KG1 (cell line): ENCODE measurements at places on chromosomes 5 and 9.

GRCh38 chr5:24294333-24294732 lies 350.4 kb downstream of the CDH10 start:
- DNase-seq = no peak

DNA sequence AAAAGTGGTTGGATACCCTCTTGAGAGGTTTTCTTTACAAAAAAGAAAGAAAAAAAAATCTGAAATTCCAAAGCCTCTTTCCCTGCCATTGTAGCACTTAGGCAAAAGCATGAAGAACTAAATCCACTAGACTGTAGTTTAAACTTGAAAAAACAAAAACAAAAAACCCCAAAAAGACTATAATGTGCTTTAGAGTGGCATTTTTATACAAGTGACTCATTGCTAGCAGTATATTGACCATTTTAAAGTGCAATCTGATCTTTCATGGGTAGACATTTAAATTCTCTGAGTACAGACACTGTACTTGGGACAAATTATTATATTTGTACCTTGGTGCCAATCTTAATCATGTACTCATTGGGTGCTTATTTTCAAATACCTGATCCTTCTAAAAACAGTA lies 50.8 kb downstream of the NDFIP1 start:
- DNase-seq = no peak

GRCh38 chr5:179245031-179245430 lies 100.2 kb downstream of the ADAMTS2 start:
- no peak for DNase-seq

DNA sequence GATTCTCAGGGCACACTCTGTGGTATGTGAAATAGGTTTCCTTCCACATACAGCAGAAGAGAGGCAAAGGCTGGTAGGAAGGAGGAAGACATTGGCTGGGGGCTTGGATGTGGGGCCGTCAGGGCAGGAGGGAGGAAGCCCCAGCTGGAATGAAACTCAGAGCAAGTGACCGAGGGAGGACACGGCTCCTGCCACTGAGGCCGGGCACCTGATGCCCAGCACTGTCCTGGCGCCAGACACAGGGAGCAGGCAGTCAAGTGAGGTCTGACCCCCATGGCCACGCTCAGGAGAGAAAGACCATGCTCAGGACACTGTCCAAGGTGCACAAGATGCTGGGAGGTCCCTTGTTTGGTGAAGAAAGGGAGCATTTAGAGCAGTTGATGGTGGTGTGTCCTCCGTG lies 245.5 kb downstream of the CACNA1B start:
- DNase-seq = no peak

DNA sequence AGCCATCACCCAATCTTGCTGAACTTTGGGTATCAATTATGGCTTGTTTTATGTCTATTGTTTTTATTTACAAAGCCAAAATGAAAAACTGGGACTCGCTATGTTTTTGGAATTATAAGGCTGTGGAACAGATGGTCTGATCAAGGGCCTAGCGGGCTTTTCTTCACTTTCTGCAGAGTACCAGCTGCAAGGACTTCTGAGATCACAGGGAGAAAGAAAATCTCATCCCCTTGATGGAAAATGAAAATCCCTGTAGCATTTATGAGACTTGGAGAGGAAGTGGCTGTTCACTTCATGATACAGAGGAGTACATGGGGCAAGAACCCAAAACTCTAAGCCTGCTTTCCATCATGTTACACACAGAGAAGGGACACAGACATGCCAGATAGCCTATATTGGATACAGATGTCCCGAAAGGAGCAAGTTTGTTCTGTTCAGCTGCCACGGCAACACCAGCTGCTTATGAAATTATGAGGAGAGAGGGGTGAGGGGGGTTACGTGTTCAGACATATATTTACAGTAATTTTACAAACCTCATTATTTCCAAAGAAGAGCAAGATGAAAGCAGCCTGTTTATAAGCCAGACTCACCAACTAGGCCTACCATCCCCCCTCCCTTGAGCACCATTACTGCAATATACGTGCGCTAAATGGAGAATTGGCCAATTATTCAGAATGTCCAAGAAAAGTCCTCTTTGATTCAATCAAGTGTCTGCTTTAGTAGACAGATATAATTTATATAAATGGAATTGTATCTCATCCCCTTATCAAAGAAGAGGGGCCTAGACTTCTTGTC lies 220.0 kb downstream of the MARCHF11 start:
- no peak for DNase-seq

DNA sequence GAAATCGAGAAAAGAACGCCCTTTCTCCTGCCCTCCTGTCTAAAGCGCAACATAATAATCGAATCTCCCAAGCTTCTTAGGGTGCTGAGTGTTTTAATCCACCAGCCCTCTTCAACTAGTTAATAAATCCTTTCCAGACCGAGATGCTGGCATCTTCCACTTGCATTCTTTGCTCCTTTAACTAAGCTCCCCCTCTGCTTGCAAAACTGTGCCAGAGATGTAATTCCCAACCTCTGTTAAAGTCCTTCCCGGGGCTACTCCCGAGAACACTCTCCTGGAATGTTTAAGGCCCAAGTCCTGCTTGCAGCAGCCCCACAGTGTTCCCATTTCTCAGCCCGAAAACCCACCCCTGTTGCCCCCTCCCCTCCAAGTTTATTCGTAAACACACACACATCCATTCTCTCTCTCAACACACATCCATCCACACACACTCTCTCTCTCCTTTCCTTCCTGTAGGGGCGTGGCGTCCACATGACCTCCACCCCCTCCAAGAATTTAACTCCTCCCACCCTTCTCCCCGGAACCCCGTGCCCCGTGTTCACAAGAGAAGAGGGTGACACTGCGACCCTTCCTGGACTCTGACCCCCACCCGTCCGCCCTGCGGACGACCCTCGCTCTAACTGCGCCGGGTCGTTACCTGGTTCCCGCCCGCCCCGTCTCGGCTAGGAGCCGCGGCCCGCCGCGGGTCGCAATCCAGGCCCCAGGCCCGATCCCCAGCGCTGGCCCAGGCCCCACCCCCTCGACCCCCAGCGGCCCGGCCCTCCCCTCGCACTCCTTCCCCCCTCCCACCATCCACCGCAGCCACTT lies 7.0 kb upstream of the MGAT1 start:
- peak; percentile 89 for DNase-seq

GRCh38 chr5:96901384-96901783 lies 25.1 kb downstream of the ERAP2 start:
- no peak for DNase-seq

DNA sequence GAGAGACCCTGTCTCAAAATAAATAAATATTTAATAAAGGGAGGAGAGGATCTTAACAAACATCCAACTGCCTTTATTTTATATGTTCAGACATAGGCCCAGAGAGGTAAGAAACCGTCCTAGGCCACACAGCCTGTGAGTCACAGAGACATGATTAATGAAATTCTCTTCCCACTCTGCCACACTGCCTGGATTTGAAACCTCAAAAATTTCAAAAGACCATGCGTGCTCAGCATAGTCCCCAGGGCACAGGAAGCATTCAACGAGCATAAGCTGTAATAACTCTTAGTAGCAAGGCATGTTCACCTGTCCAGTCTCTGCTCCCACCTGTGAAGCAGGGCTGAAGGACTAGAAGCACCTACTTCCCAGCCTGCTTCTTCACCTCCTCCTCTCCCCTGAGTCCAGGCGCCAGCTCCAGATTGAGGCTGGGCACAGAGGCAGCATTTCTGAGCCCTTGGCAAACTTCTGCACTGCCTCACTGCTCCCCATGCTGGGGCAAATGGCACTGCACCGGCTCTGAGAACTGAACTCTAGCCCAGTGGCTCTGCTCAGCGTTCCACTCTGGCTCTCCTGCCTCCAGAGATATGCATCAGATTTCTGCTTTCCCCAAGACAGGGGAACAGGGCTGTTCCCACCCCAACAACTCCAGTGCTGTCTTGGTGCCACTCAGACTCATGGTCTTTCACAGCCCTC lies 1.1 kb downstream of the FAT2 start:
- DNase-seq = no peak

- DNase-seq = no peak
Observed at GRCh38 chr5:97726106-97726505, 543.1 kb upstream of the RIOK2 start.

DNA sequence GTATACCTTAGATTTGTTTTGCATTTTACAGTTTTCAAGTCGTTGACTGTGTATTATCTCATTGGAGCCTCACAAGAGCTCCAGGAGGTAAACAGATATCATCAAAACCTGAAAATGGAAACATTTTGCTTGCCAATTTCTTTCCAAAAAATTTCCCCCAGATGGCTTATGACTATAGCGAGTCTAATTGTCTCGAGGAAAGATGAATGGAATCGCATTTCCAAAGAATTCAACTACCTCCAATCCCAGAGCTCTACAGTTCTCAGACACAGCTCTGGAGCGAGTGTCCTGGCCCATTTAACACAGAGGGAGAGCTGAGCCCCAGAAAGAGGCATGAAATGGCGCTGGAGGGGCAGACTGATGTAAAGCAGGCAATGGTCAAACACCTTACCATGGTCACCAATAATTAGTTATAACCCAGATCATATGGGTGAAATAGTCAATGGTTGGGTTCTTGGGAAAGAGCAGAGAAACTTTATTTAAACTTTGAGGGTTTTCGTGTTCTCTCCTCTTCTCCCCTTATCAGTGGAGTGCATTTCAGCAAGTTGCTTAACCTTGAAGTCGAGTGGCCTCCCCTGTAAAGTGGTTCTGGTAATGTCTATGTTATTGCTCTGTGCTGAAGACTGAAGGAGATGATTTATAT lies 168.2 kb downstream of the ZDHHC21 start:
- no peak for DNase-seq

DNA sequence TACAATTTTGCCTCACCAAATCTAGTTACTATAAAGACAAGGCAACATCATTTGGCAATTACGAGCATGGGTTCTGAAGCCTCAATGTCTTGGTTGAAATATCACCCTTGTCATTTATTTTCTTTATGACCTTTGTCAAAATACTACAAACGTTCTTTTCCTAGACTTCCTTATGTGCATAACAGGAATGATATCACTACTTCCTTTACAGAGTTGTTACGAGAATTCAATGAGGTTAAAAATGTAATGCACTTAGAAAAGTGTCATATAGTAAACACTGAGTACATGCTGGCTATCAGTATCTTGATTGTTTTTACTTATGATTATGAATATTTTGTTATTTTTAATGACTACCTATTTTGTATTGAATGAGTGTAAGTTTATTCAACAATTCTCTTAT lies 640.9 kb upstream of the CCNG1 start:
- no peak for DNase-seq

DNA sequence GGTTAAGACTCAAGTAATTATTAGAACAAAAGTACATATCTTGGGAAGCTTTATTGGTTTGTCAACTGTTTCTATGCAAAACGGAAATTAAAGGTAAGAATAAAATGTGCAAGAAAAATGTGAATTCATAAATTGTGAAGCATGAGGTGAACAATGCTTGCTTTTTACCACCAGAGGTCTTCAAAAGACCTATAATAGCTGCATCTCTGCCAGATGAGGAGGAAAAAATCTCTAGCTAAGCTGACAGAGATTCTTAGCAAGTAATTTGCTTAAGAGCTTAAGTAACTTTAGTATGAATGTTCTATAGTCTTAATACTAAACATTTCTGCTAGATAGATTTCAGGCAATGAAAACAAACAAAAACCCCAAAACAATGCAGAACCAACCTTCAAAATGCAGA lies 54.1 kb downstream of the MRPS30 start:
- no peak for DNase-seq

- DNase-seq = no peak
Observed at GRCh38 chr5:115873392-115873791, 31.7 kb downstream of the AP3S1 start.

- no peak for DNase-seq
Observed at GRCh38 chr9:74496819-74497747, at the start of gene RORB. RORB (plus strand) TSS chr9:74497335; CDS start chr9:74497977, 642 bp downstream.

GRCh38 chr5:149063017-149063687 lies at the start of gene SH3TC2:
SH3TC2 (minus strand) TSS chr5:149063062; CDS start chr5:149063022, 40 bp downstream.
- DNase-seq = no peak

GRCh38 chr5:129746876-129747275 lies 1.0 kb upstream of the MINAR2 start:
- no peak for DNase-seq

- DNase-seq = no peak
Observed at GRCh38 chr9:69412741-69413150, 87.7 kb downstream of the ENTREP1 start.

DNA sequence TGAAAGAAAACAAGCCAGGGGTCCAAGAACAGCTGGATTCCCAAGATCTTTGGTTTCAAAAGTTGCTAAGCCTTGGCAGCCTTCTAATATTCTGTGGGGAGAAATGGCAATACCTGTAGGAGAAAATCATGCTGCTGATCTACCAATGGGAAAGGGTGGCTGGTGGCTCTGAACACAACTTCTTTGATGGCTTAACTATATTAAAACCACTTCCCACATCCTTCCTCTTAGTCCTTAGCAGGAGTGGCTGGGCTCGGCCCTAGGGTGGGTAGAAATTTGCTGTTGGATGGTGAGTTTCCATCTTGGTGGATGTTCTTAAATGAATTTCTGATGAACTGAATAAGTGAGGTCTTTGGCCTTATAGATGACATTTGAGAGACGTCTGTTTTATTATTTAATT lies 19.5 kb upstream of the FBXL7 start:
- DNase-seq = no peak

- DNase-seq = peak; percentile 32
Observed at GRCh38 chr5:78467752-78468357, 107.4 kb downstream of the SCAMP1 start.

DNA sequence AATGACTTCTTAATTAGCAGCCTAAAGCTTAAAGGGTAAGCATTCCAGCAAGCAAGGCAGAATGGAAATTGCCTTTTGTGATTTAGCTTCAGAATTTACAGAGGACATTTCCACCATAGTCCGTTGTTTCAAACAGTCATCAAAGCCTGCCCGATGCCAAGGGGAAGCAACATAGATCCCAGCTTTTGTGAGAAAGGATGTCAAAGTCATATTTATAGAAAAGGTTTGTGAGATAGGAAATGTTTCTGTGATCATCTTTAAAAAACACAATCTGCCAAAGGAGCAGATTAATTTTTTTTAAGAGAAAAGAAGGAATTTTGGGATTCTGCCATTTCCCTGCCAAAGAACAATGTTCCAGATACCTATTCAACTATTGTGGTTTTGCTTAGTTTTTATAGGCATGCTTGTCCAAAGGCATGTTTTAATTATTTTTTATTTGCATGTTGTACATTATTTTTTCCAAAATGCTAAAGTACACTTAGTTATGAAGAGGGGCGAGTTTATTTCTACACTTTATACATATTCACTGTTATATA lies 346.9 kb downstream of the ZNF608 start:
- DNase-seq = no peak

- DNase-seq = peak; percentile 9
Observed at GRCh38 chr5:79590396-79590999, 21.7 kb upstream of the TENT2 start.

DNA sequence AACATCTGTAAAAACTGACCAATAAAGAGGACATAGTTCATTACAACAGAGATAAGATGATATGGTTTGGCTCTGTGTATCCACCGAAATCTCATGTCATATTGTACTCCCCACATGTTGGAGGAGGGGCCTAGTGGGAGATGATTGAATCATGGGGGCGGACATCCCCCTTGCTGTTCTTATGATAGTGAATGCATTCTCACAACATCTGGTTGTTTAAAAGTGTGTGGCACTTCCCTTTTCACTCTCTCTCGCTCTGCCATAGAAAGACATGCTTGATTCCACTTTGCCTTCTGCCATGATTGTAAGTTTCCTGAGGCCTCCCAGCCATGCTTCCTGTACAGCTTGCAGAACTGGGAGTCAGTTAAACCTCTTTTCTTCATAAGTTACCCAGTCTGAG lies 292.8 kb downstream of the SLF1 start:
- DNase-seq = no peak

GRCh38 chr5:135995976-135996375 lies 32.8 kb upstream of the TGFBI start:
- DNase-seq = no peak
